Activated naive CD4-positive, alpha-beta T cell (primary cell): ENCODE measurements at places on chromosomes 3 and 15.

GRCh38 chr15:63453186-63453905, 51.0 kb upstream of the USP3 start:
- DNase-seq = no peak

DNA sequence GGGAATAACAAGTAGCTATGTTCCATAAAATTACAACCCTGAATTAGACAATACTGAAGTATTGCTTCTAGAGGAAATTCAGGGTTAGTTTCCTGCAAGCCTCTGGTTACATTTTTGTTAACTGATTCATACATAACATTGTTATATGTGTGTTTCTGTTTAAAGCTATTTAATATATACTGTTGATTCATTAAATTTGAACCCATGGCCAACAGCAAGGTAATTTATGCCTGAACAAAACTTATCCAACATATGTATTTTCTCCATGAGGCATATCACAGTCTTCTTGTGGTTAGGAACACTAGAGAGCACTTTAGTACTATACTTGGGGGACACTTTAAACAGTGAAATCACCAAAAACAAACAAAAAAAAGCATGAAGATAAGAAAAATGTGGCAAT, 47.7 kb upstream of the PTX3 start:
- no peak for DNase-seq

DNA sequence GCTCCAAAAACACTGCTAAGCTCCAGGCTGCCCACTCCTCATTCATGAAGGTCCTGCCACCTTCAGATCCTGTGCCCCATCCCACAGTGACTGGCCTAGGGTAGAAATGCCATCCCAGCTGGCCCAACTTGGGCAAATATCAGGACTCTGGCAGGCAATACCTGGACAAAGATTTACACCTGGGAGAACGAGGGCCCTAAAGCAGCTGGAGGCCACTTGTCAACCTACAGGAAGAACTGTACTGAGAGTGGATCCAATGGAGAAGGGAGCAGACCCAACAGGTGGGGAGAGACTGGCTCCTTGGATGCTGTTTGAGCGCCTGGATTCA, 57.1 kb upstream of the GATA2 start:
- no peak for DNase-seq

DNA sequence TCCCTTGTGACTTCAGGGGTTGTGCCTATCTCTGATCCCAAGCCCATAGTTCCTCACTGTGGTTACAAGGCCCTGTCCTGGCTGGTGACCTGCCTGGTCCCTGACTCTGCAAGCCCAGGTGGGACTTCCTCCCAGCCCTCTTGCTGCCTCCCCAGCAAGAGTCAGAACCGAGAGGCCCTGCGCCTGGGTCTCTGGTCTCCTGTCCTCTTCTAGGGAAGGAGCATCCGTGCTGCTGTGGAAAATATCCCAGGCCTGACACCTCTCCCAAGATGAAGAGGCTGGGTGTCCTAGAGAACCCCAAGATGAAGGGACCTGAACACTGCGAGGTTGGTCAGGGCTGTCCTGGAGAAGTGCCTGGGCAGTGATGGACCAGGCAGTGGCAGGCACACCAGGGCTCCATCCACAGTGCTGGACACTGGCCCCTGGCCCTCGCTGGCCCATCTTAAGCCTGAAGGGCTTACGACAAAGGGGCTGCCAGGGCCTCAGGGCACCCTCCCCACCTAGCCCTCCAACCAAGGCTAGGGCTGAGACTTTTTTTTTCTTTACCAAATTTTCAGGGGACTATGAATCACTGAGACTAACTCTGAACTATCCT, 32.7 kb downstream of the PTH1R start:
- DNase-seq = no peak
